ENCODE measurements at places on chromosomes 7 and 10. TPM values are rescaled to one million over a fixed set of nuclear protein-coding genes. Genes with fewer than 3 reads are reported as not detected.

DNA sequence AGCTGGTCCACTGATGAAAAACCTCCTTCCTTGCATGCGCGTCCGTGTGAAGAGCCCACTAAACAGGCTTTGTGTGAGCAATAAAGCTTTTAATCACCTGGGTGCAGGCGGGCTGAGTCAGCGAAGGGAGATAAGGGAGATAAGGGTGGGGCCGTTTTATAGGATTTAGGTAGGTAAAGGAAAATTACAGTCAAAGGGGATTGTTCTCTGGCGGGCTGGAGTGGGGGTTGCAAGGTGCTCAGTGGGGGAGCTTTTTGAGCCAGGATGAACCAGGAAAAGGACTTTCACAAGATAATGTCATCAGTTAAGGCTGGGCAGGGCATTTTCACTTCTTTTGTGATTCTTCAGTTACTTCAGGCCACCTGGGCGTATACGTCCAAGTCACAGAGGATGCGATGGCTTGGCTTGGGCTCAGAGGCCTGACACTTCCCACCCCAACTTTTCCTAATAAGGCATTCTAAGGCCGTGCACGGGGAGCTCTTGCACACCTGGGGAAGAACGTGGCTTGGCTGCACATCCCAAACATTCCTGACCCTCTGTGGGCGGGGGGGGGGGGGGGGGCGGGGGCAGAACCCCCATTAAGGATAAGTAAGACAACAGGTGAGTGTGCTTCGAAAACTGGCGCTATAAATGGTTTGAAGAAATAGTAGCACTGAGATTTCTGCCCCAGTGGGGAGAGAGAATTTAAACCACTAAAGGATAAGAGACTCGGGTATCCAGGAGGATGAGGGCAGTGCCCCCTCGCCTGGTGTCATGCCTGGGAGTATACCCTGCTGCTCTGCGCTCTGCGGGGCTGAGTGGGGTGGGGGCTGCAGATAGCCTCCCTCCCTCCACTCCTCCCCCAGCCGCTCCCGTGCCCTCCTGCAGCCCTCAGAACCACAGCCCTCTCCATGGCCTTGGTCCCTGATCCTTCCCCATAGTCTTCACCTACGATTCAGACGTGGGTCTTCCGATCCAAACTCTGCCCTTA, 217.6 kb downstream of the MLLT10 start:
- H3K27ac ChIP-seq = no peak overlapping the region
- no peaks in the 10 kb centered on the region for H3K27me3 ChIP-seq
- DNase-seq = no peak
- H3K4me1 ChIP-seq = peaks cover 4% of the 10 kb centered on the region
- H3K4me3 ChIP-seq = no peak overlapping the region

DNA sequence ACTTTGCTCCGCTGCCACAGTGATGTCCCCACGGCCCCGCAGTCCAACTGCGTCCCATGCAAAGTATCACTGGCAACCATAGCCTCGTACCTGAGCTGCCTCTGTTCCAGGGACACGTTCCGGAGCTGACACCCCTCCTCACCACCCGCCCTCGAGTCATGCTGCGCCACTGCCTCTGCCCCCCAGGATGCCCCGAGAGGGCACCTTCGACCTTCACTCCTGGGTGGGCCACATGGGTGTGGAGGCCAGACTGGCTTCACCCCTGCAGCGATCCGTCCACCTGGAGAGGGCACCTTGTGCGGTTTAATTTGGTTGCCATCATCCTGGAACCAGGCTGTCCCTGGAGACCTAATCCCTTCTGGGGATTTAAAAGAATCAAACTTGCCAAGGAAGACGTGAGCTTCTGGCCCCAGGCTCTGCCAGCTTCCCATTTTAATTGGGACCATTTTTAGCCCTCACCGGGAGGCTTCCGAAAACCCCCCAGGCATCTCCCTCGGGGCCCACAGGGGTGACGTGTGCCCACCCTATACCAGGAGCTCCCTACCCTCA, 19.2 kb upstream of the TNRC18 start:
- H3K27ac ChIP-seq = no peak overlapping the region
- H3K4me3 ChIP-seq = no peak overlapping the region
- no peak for DNase-seq

GRCh38 chr10:68334672-68335467, 2.1 kb upstream of the PBLD start:
- H3K4me1 ChIP-seq = peaks cover 43% of the 10 kb centered on the region
- peak overlapping the region; percentile 97 for H3K27ac ChIP-seq
- peak overlapping the region; percentile 95 for H3K4me3 ChIP-seq
- H3K36me3 ChIP-seq = peaks cover 17% of the 10 kb centered on the region
- H3K27me3 ChIP-seq = no peaks in the 10 kb centered on the region

DNA sequence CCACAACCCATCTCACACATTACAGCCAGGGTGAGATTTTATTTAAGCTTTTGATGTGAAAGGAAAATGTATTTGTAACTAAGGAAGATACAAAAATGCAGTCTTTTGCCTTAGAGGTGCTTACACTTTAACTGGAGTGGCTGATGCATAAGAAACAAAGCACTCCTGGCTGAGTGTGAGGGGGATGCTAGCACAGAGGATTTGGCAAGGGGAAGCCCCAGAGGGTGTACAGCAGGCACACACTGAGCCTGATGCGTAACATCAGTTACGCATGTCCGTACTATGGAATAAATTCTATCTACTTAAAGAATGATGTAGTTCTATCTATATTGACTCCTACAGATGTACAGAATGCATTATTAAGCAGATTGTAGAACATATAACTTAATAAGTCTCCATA, 17.8 kb downstream of the GIMAP8 start:
- peaks cover 46% of the 10 kb centered on the region for H3K36me3 ChIP-seq
- H3K4me1 ChIP-seq = peaks cover 24% of the 10 kb centered on the region
- DNase-seq = no peak
- no peak overlapping the region for H3K27ac ChIP-seq
- no peaks in the 10 kb centered on the region for H3K27me3 ChIP-seq

GRCh38 chr7:117126676-117127075, 173.4 kb downstream of the ST7 start:
- no peaks in the 10 kb centered on the region for H3K36me3 ChIP-seq
- H3K4me3 ChIP-seq = no peak overlapping the region
- H3K4me1 ChIP-seq = no peaks in the 10 kb centered on the region
- H3K27me3 ChIP-seq = no peaks in the 10 kb centered on the region

GRCh38 chr10:91229683-91230082, 9.2 kb downstream of the PCGF5 start:
- H3K27me3 ChIP-seq = no peaks in the 10 kb centered on the region
- no peak for DNase-seq
- peaks cover 9% of the 10 kb centered on the region for H3K36me3 ChIP-seq
- H3K4me1 ChIP-seq = peaks cover 8% of the 10 kb centered on the region

GRCh38 chr7:151795168-151795811, 81.6 kb downstream of the PRKAG2 start:
- peak; percentile 38 for DNase-seq
- H3K27me3 ChIP-seq = no peaks in the 10 kb centered on the region
- H3K27ac ChIP-seq = peak overlapping the region; percentile 56
- H3K4me1 ChIP-seq = peaks cover 27% of the 10 kb centered on the region

DNA sequence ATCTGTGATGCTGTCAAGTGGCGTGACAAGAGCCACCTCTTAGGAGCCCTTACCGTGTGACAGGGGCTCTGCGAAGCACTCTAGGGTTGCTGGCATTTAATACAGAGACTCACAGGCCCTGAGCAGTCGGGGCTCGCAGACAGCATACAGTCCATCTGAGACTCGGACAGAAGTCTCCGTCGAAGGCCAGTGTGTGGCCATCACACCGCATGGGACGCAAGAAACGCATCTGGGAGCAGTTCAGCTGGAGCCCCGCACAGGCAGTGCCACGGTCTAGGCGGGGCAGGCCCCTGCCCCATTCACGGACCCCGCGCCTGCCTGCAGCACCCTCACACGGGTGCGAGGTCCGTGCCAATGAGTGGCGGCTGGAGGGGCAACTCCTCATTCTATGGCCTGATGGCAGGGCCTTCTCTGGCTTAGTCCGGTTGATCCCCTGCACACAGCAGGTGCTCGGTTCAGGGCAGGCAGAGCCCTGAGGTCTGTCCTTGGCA, 33.6 kb downstream of the IQCE start:
- no peaks in the 10 kb centered on the region for H3K36me3 ChIP-seq
- H3K27ac ChIP-seq = no peak overlapping the region
- DNase-seq = no peak

DNA sequence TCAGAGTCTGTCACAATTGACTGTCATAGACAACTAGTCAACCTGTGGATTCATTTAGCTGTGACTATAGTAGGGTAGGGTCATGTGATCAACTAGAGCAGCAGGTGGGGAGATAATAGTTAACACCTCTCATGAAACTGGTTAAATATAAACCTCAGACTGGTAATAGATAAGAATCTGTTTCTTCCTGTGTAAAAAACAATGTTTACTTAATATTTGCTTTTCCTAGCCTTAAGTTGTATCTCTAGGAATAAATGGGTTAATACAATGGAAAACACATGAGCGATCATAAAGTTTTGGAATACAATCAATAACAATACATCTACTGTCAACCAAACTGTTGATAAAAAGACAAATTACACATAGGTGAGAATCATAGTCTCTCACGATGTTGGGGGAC, 43.4 kb upstream of the ITGB8 start:
- H3K36me3 ChIP-seq = no peaks in the 10 kb centered on the region
- no peak overlapping the region for H3K27ac ChIP-seq
- H3K4me3 ChIP-seq = no peak overlapping the region
- H3K4me1 ChIP-seq = no peaks in the 10 kb centered on the region
- no peak for DNase-seq

GRCh38 chr10:73653701-73654100, 2.1 kb downstream of the SYNPO2L start:
- peak; percentile 42 for DNase-seq
- no peaks in the 10 kb centered on the region for H3K36me3 ChIP-seq
- H3K27me3 ChIP-seq = no peaks in the 10 kb centered on the region
- H3K27ac ChIP-seq = no peak overlapping the region
- H3K4me1 ChIP-seq = no peaks in the 10 kb centered on the region
- H3K4me3 ChIP-seq = no peak overlapping the region

GRCh38 chr10:46556515-46557318, at the start of gene GPRIN2:
GPRIN2 (minus strand) TSS chr10:46556658; CDS start chr10:46550736, 5,922 bp downstream.
- no peaks in the 10 kb centered on the region for H3K4me1 ChIP-seq
- peaks cover 13% of the 10 kb centered on the region for H3K27me3 ChIP-seq
- H3K36me3 ChIP-seq = no peaks in the 10 kb centered on the region
- H3K27ac ChIP-seq = no peak within 1 kb of the TSS
- H3K4me3 ChIP-seq = no peak within 1 kb of the TSS
- DNase-seq = no peak

Gene ACADSB
- 23.8 TPM for total RNA-seq

Gene DNA2
- 6.9 TPM for total RNA-seq

Gene CC2D2B
- total RNA-seq = 3.1 TPM

Gene TRIM74
- total RNA-seq = 3.3 TPM

Gene PRR15
- not detected for total RNA-seq

Measured in CD4-positive, CD25-positive, alpha-beta regulatory T cell (primary cell).